DMS153 (cell line): ENCODE measurements at places on chromosomes 6 and 20.

- DNase-seq: no peak
Measured at GRCh38 chr6:66675906-66676305, 968.9 kb upstream of the EYS start.

DNA sequence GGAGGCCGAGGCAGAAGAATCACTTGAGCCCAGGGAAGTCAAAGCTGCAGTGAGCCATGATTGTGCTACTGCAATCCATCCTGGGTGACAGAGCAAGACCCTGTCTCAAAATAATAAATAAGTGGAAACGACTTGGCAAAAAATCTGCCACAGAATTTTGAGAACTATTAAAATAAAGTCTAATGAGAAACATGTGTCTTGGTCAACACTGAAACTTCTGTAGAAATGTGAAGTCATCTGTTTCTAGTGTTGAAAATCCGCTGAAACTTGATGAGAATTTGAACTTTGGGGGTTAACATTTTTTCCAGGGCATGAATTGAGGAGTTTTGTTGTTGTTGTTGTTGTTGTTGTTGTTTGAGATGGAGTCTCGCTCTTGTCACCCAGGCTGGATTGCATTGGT lies 29.0 kb upstream of the BCLAF1 start:
- DNase-seq: no peak

DNA sequence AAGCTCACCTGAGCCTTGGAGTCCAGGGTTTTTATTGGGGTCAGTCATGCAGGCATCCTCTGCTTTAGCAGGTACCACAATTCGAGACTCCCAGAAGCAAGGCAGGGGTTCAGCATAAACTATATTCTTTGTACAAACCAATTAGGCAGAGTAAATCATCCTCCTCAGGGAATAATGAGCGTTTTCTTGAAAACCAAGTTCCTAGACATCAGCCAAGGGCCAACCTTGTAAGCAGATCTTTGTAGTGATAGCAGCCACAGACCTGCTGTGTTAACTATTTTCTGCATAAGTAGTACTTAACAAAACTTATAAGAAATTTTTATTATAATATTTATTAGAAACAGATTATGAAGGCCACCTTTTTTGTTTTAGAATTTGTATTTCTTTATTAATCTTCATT lies 74.7 kb downstream of the STXBP5 start:
- DNase-seq: no peak

GRCh38 chr6:119584088-119584487 lies 234.5 kb upstream of the MAN1A1 start:
- no peak for DNase-seq

- no peak for DNase-seq
Measured at GRCh38 chr20:25271486-25272222, 23.8 kb downstream of the PYGB start.

DNA sequence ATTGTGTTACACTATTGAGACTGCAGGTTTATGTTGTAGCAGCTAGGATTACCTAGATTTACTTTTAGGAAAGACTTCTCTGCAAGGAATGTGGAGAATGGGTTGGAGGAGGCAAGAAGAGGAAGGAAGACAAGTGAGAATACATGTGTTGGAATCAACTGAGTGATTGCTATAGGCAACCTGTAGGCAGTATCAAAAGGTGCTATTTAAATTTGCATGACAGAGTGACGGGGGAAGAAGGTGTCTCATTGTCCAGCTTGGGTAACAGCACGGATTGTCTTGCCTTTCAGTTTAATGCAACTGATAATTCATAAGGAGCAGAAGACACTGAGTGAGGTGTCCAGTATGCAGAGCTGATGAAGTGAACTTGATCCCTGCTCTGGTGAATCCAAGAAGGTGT lies 19.4 kb downstream of the SERPINB9 start:
- no peak for DNase-seq

DNA sequence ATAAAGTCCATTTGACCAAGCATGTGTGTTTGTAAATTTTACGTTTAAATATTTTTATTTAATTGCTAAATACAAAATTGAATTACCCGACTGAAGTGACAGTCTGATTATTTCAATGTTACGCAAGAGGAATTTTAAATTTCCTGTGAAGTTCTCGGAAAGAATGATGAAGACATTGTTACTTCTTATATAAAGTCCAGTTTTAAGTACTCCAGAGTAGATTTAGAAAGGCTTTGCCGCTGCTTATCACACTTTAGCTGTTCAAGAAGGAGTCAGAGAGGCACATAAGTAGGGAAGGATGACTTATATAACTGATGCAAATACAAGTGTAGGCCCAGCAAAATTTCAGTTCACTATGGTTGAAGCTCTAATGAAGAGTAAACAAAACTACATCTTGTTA lies 265.1 kb upstream of the CITED2 start:
- DNase-seq: no peak

DNA sequence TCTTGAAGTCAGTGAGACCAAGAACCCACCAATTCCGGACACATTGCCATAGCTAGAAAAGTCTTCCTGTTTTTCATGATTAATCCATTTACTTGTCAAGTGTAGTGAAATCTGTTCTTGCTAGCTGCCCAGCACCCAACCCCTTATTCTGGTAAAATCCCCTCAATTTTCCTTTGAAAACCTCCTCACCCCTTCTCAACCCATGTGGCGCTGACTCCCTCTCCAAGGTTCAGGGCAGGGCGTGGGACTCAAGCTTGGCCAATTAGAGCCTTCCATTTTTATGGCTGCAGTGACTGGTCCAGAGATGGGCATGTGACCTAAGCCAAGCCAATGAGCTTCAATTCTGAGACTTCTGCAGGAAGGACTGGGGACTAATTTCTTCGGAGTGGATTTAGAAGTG lies 9.8 kb upstream of the ZBP1 start:
- no peak for DNase-seq

DNA sequence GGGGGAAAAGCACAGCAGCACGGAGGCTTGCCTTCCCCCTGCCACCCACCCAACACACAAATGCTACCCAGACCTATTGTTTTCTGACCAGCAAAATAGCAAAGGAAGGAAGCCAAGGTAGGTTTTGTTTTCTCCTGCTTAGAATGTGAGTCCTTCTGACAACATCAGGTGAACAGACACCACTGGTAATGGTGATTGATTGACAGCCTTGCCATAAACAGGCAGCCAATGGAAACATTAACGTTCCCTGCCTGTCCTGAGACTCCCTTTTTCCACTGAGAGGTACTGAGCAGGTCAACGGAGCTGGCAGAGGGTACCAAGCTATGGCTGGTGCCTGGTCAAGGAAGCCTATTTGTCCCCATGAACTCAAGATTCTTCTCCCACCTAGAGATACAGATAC lies 234.4 kb downstream of the ADGB start:
- no peak for DNase-seq
